ENCODE measurements at places on chromosomes 5 and 9.
A peak's percentile ranks its signal among the peaks of the same experiment; 100 is the strongest.

DNA sequence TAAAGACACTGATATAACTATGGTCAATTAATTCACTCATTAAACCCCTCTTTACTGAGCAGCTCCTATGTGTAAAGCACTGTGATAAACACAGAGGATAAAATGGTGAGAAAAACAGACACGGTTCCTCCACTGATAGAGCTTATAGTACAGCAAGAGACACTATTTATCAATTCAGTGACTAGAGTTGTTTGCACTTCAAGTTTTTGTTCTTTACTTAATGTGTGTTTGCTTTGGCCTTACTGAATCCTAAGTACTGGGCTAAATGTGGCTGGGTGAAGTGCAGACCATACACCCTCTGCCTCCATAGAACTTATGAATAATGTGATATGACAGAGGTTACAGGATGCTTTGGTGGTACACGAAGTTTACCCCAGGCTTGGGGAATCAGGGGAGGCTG lies 80.1 kb upstream of the ITGA1 start:
- no peak for DNase-seq

GRCh38 chr9:105114964-105115728 lies 129.3 kb upstream of the SLC44A1 start:
- peak; percentile 94 for DNase-seq

DNA sequence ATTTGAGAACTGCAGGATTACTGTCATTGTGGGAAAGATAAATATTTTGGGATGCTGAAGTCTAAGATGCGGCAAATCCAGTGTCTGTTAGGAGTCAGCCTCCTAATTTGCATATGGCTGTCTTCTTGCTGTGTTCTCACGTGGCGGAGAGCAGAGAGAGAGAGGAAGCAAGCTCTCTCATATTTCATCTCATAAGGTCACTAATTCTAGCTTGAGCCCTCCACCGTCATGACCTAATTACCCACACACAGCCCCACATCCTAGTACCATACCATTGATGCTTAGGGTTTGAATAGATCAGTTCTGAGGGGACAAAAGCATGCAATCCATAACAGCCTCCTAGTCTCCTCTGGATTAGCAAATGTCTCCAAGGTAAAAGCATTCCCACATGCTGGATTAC lies 124.5 kb downstream of the CDH12 start:
- DNase-seq = no peak

DNA sequence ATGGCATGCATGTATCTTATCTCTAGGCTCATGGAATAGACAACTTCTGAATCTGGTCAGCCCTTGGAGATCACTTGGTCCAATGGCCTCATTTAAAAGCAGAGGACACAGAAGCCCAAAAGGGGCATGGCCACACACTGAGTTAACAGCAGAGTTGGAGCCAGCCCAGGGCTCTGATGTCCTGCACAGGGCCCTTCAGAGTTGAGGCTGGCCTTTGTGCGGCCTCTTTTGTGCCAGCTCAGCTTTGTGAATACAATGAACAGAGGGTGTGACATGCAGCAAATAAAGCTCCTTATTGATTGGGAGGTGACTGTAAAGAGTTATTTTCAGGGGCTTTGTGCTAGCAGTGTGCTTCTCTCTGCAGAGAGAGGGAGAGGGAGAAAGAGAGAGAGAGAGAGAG lies 150.1 kb upstream of the STK32A start:
- DNase-seq = no peak

- no peak for DNase-seq
Observed at GRCh38 chr9:135948446-135948845, 12.7 kb downstream of the UBAC1 start.

- no peak for DNase-seq
Observed at GRCh38 chr9:113026200-113026599, 14.2 kb upstream of the ZNF883 start.
